ENCODE measurements at places on chromosomes 16 and 17.
A peak's percentile ranks its signal among the peaks of the same experiment; 100 is the strongest.

DNA sequence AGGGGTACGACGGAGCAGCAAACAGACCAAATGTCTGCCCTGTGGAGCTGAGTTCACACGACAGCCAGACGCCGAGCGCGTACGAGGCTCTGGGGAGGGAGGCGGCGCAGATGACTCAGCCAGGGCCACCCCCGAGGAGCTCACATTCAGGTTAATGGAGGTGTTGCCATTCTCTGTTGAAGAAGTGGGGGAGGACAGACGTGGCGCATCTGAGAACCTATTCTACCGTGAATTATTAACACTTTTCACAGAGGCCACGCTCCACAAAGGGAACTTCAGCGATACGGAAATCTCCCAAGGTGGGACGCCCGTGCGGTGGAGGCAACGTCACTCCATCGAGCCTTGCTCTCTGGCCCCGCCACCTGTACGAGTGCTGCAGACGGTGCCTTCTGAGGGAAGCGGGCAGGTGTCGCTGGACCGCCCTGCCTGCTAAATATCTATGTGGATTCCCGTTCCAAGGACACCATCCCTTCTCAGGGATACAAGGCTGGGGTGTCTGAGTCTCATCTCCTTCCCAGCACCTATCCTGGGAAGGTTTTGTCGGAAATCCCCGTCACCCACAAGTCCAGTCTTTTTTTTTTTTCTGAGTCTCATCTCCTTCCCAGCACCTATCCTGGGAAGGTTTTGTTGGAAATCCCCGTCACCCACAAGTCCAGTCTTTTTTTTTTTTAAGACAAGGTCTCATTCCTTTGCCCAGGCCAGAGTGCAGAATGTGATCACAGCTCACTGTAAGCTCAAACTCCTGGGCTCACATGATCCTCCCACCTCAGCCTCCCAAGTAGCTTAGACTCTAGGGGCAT is 19.0 kb downstream of the ABR start:
- no peak for DNase-seq

GRCh38 chr16:47461598-47462266 is 601 bp downstream of the PHKB start:
- DNase-seq: peak; percentile 60

GRCh38 chr16:88196471-88197400 is 186.0 kb upstream of the ZNF469 start:
- no peak for DNase-seq

DNA sequence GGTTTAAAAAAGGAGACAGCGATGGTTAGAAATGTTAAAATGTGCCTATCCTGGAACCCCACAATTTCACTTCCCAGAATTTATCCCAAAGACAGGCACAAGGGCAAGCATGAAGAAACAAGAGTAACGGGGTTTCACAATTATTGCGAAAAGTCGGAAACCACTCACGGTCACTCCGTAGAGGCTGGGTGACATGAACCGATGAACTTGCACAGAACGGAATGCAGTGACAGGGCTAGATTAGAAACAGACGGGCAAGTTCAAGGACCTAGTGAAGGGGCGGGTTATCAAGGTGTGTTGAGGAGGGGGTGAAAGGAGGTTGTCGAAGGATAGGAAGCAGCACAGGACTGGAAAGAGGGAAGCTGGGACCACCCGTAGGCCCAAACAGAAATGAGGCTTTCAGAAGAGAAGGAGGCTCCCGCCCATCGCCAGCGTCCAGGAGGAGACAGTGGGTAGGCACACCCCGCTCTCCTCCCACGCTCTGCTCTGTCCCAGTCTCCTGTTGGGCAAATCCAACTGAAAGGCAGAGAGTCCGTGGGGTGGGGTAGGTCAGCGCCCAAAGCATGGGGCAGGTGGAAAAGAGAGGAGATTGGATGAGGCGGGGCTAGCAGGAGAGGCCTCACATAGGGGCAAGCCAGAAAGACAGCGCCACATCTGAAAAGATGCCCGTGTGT is 47.4 kb upstream of the JPH3 start:
- no peak for DNase-seq
